ENCODE measurements at places on chromosomes 11 and 22.
A peak's percentile ranks its signal among the peaks of the same experiment; 100 is the strongest.

DNA sequence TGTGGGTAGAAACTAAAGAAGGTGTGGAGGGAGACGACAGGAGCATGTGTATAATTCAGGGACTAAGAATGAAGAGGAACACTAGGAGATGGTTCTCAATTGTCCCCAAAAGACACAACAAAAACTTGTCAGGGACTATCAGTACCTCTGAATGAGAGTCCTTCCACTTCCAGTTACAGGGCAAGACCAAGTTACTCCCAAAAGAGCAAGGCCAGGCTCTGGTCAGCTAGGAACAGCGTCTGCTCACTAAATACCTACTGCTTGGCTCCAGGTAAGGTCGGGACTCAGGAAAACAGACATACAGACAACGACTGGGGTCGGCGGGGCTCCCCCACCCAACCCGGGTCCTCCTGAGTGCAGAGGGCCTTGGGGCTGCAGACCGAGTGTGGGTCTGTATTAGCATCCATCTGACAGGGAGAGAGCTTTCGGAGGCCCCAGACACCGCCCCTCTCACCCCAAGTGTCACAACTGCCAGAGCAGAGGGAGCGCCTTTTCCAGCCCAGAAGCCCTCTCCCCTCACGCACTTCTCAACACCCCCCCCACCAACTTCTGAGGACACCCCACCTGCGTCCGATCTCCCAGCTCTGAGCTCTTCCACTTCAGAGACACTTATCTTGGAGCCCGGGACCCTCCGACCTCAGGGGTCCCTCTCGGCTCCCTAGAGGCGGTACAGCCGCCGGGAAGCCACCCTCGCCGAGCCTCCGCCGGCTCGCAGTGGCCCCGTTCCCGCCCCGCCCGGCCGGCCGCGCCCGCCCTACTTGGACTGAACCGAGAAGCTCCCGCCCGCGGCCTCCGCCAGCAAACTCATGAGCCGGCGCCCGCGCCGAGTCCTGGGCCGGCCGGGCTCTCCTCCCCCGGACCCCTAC lies 522 bp downstream of the RHOG start:
- DNase-seq: peak; percentile 24

DNA sequence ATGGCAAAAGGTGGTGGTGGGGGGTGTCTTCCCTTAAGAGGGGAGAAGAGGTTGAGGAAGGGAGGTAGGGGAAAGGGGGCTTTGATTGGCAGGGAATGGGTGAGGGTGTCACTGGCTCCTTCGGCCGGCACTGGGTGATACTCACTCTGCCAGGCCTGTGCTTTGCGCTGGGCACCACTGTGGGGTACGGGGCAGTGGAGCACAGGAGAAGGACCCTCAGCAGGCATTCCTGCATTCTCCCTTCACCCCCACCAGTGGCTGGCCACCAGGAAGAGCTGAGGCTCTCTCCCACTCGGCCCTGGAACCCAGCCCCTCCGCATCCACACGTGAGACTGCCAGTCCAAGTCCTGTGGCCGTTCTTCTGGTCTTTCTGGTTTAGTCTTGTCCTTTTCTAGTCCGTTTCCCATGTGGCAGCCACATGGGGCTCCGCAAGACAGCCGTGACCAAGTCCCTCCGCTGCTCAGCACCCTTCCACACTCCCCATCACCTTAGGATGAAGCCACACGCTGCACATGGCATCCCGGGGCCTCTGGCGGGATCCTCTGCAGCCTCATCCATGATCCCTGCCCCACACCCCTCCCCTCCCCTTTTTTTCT lies 8.0 kb downstream of the CAPN5 start:
- no peak for DNase-seq

- no peak for DNase-seq
Observed at GRCh38 chr11:15349413-15349812, 234.7 kb downstream of the INSC start.

DNA sequence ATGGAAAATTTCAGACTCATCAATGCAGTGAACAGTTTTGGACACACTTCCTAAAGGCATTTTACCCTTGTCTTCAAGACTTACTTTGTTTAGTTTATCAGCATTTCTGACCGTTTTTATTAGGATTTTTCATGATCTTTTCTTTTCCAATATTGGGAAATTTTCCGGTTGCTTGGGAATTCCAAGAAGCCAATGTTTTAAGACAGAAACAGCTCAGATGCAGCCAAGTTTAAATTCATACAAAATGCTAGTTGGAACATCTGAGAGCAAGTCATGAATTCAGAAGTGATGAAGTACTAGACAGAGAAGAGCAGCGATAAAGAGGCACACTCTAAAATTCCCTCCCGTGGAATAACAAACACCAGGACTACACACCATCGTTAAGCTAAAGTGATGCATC lies 68.6 kb downstream of the RAB38 start:
- no peak for DNase-seq
